ENCODE measurements at places on chromosomes 11 and 22. TPM values are rescaled to one million over a fixed set of nuclear protein-coding genes. Genes with fewer than 3 reads are reported as not detected.

GRCh38 chr22:36858156-36858555 is 2.6 kb upstream of the NCF4 start:
- no peak for DNase-seq

GRCh38 chr11:78190374-78190773 is 1.7 kb downstream of the USP35 start:
- DNase-seq: no peak

GRCh38 chr22:45907378-45907777 is 69.6 kb downstream of the WNT7B start:
- no peak for DNase-seq

- no peak for DNase-seq
Measured at GRCh38 chr11:123065621-123066020, 3.7 kb upstream of the HSPA8 start.

- no peak for DNase-seq
Measured at GRCh38 chr22:17875631-17876030, 101.4 kb upstream of the BID start.

DNA sequence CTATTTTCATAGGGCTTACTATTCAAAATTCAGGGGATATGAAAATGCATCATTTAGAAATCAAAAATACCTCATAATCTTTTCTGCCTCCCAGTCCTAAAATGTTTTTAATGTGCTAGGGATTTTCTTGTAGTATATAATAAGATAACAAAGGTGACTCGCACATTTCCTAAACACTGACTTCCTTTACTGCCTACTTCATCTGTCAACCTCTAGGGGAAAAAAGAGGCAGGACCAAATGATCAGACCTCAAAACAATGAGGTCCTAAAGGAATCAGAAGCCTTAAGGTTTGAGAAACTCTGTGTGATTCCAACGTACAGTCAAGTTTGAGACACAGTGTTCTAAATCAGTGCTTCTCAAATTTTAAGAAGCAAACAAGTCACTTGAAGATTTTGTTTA is 56.1 kb upstream of the POU2AF2 start:
- DNase-seq: no peak

GRCh38 chr11:35013514-35014233 is 97.3 kb downstream of the PDHX start:
- no peak for DNase-seq

DNA sequence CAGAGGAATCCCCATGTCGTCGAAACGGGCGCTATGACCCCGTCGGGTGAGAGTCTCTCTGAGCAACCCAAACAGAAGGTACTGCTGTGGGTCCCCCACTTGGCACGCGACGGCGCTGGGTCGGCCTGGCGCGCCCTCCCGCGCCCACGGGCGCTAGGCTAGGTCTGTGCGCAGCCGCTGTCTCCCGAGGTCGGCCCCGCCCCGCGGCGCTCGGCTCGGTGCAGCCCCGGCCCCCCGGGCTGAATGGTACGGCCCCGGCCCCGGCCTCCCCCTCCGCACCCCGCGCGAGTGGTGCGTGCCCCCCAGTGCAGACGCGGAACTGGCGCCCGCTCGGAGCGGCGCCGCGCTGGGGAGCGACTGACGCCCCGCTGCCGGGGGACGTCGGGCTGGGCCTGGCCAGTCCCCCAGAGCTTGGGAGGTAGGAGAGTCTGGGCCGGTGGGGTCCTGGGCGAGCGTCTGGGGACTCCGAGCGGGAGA is at the start of gene MADD:
Gene MADD, plus strand, starts transcription at position 305 of the 477 bp plus-strand sequence.
- DNase-seq: peak; percentile 74

DNA sequence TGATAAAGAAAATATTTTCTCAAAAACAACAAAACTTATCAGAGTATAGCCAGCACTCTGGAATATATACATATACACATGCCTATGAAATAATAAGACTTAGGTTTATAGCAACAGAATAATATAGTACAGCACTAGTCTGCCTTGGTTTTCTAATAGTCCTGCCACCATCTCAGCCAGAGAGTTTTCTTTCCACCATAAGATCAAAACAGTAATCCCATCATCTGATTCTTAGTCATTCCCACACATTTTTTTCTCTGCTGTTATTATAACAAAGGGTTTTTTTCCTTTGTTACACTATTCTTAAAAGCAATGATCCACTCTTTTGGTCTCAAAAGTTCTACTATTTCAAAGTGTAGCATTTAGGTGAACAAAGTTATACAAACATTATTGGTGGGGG is 15.1 kb downstream of the MTMR2 start:
- no peak for DNase-seq

Gene CRACR2B
- total RNA-seq: not detected

Gene RIMBP3C
- 0.35 TPM for total RNA-seq

Gene RAD9A
- 6.5 TPM for total RNA-seq

Gene UBQLNL
- total RNA-seq: not detected

Data from HT1080 (cell line).